ENCODE measurements at places on chromosomes 6 and 20.

DNA sequence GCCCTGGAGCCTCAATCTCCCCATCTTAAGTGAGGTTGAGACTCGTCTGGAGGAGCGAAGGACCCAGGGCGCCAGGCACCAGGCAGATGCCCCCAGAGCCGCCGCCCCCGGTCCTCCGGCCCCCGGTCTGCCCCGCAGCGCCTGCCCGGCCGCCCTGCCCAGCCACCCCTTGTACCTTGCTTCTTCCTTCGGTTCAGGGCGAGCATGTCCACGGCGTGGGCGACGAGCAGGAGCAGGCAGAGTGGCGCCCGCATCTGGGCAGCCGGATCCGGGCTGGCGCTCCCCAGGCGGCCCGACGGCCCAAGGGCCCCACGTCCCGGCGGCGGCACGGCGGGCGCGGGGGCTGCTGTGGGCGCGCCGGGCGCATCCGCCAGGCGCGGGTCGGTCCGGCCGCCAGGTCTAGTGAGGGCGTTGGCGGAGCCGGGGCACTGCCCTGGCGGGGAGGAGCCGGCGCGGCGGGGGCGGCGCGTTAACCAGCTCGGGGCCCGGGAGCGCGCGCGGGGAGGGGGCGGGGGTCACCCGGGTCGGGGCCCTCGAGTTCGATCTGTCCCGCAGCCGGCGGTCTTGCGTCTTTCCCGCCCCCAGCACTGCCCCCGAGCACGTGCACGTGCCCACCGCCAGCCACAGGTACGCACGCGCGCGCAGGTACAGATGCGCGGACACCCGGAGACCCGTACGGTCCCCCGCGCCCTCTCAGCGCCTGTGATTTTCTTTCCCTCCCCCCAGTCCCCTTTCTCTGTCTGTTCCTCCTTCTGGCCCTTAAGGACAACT is at the start of gene RSPO4:
RSPO4 (minus strand) TSS at position 401 of the 771 bp plus-strand sequence; CDS start at position 254, 147 bp downstream.
- H3K27me3 ChIP-seq = peaks cover 20% of the 10 kb centered on the region
- H3K36me3 ChIP-seq = no peaks in the 10 kb centered on the region
- H3K27ac ChIP-seq = no peak within 1 kb of the TSS
- DNase-seq = no peak

DNA sequence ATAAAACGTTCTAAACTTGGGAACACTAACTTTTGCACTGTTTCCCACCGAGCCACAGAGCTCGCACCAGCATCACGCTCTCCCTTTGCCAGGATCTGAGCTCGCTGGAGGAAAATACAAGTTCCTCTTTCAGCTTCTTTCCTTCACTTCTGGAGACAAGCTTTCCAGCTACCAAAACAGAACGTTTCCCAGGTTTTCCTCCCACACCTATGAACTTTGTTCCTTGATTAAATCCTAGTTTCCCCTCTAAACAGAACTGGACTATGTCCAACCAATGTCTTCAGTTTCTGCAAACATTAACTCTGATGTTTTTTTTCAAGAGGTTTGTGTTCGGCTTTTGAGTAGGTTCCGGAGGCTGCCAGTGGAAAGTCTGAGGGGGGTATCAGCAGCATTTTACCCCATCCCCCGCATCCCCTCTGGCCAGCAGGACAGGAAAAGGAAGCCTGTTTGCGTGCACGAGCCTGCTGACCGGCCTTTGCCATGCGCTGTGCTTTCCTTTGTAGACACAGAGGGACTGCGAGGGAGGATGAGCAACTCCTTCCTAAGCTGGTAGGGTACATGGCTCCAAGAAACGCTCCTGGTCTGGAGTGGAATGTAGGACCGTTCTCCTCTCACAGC is 135.5 kb downstream of the LY86 start:
- peak overlapping the region; percentile 34 for H3K27ac ChIP-seq
- DNase-seq = peak; percentile 54
- peak overlapping the region; percentile 55 for H3K4me3 ChIP-seq
- peaks cover 18% of the 10 kb centered on the region for H3K4me1 ChIP-seq

GRCh38 chr6:129030215-129030614 is 147.3 kb downstream of the LAMA2 start:
- no peak overlapping the region for H3K27ac ChIP-seq
- no peak overlapping the region for H3K4me3 ChIP-seq
- no peaks in the 10 kb centered on the region for H3K36me3 ChIP-seq
- DNase-seq = no peak

- no peak overlapping the region for H3K27ac ChIP-seq
- H3K4me1 ChIP-seq = peaks cover 14% of the 10 kb centered on the region
- H3K4me3 ChIP-seq = no peak overlapping the region
- no peak for DNase-seq
- H3K36me3 ChIP-seq = no peaks in the 10 kb centered on the region
Observed at GRCh38 chr6:136644597-136644952, 94.4 kb upstream of the MAP7 start.

GRCh38 chr6:93164781-93165180 is 254.6 kb downstream of the EPHA7 start:
- no peak overlapping the region for H3K4me3 ChIP-seq
- H3K27ac ChIP-seq = no peak overlapping the region
- DNase-seq = peak; percentile 31
- H3K36me3 ChIP-seq = no peaks in the 10 kb centered on the region
- no peaks in the 10 kb centered on the region for H3K27me3 ChIP-seq

DNA sequence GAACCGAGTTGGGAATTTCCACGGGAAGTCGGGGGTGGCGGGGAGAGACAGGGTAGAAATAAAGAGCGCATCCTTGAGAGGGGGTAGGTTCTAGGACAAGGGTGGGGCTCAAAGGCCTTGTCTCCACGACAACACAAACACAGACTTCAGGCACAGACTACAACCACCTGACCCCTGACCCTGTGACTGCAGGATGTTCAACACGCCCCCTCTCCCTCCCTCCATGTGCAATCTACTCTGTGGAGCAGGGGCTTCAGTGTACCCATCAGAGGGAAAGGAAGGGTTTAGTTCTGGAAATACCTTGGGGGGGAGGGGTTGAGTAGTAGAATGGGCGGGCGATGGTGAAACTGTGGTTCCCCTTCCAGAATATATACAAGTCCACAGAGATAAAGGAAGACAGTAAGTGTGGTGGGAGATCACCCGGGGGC is 651 bp upstream of the TAPBP start:
- peak overlapping the region; percentile 84 for H3K4me3 ChIP-seq
- H3K27me3 ChIP-seq = no peaks in the 10 kb centered on the region
- peak overlapping the region; percentile 82 for H3K27ac ChIP-seq
- peak; percentile 60 for DNase-seq
- peaks cover 12% of the 10 kb centered on the region for H3K36me3 ChIP-seq

- H3K4me3 ChIP-seq = no peak overlapping the region
- peaks cover 5% of the 10 kb centered on the region for H3K4me1 ChIP-seq
Observed at GRCh38 chr6:153790876-153791473, 248.1 kb upstream of the OPRM1 start.

GRCh38 chr6:132907914-132908313 is 93.5 kb downstream of the RPS12 start:
- H3K4me1 ChIP-seq = peaks cover 12% of the 10 kb centered on the region
- H3K4me3 ChIP-seq = no peak overlapping the region
- peak; percentile 90 for DNase-seq

DNA sequence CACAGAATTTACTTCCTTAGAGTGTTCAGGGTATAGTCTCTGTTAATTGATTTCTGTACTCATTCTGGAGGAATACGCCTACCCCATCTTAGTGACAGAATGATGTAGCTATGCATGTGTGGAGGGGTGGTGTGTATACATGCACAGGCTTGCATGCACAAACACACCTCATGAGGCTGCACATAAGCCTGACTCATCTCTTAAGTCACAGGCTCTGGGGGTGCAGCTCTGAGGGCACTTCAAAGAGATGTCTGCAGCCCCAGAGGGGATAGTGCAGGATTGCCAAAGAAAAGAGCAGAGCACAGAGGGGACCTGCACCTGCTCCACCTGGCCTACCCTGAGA is 24.6 kb downstream of the TBX18 start:
- no peaks in the 10 kb centered on the region for H3K27me3 ChIP-seq
- H3K4me3 ChIP-seq = no peak overlapping the region
- H3K36me3 ChIP-seq = peaks cover 14% of the 10 kb centered on the region
- H3K27ac ChIP-seq = no peak overlapping the region
- H3K4me1 ChIP-seq = no peaks in the 10 kb centered on the region
- DNase-seq = peak; percentile 3

DNA sequence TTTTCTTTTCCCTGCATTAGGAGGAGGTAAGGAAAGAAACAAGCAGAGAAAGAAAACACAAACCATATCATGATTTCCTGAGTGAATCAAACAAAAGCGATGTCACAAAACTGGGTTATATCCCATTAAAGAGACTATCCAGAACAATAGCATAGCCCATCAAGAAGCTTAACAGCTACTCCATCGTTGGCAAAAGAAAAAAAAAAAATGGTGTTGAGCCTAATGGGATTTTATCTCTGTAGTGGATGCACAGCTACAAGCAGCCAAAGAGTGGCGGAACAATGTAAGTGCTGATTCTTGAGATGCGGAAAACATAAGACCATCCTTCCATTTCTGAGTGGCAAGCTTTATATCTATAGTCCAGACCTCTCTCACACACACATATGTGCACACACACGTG is 106.2 kb upstream of the NRSN1 start:
- no peaks in the 10 kb centered on the region for H3K36me3 ChIP-seq
- H3K4me3 ChIP-seq = no peak overlapping the region
- H3K4me1 ChIP-seq = no peaks in the 10 kb centered on the region
- H3K27ac ChIP-seq = no peak overlapping the region
- H3K27me3 ChIP-seq = no peaks in the 10 kb centered on the region

DNA sequence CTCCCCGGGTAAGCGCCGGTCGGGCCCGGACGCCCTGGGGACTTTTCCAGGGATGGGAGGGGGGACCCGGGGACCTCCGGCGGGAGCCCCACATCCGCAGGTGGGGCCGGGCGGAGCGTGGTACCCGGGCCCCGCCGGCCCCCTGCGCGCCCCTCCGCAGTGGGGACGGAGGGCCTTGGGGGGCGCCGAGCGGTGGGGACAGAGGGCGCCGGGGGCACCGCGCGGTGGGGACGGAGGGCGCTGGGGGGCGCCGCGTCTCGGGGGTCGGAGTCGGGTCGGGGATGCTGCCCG is 270 bp downstream of the PLEKHG1 start:
- DNase-seq = no peak
- peaks cover 18% of the 10 kb centered on the region for H3K27me3 ChIP-seq
- no peaks in the 10 kb centered on the region for H3K36me3 ChIP-seq
- H3K4me3 ChIP-seq = peak overlapping the region; percentile 61
- H3K4me1 ChIP-seq = no peaks in the 10 kb centered on the region

DNA sequence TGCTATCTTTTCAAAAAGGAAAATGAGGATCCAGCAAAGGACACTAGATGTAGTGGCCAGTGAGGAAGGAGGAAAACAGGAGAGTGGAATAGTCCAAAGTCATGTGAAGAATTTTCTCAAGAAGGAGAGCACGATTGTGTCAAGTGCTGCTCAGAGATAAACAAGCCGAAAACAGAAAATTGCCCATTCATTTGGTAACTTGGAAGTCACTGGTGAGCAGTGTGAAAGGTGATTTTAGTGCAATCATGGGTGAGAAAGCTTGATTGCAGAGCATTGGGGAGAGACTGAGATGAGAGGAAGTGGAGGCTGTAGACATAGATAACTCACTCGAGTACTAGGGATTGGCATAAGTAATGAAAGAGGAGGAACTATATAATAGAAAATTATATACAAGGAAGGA is 26.0 kb upstream of the PRDM1 start:
- DNase-seq = no peak
- no peak overlapping the region for H3K27ac ChIP-seq
- H3K27me3 ChIP-seq = no peaks in the 10 kb centered on the region
- H3K4me3 ChIP-seq = no peak overlapping the region
- H3K36me3 ChIP-seq = no peaks in the 10 kb centered on the region
- H3K4me1 ChIP-seq = peaks cover 8% of the 10 kb centered on the region

DNA sequence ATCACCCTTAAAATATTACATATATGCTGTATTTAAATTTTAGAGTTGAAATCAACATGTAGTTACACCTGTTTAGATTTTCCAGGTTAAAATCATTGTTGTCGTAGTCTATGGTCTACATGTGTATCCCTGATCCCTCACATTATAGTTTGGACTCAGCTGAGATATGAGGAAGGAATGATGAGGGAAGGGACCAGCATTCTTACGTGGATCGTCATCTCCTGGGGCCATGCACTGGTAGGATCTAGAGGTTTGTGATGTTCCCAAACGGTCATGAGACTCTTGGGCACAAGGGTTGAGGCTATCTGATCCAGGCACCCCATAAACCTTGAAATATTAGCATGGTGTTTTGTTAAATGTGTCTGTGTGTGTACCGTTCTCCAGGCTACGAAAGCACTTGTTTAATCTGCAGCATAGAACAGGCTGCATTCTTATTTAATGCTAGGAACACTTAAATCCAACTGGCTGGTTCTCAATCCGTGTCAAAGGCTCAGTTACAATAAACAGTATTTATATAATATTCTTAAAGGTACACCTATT is 55.4 kb downstream of the IPCEF1 start:
- peaks cover 29% of the 10 kb centered on the region for H3K4me1 ChIP-seq
- peak; percentile 18 for DNase-seq
- no peaks in the 10 kb centered on the region for H3K36me3 ChIP-seq

DNA sequence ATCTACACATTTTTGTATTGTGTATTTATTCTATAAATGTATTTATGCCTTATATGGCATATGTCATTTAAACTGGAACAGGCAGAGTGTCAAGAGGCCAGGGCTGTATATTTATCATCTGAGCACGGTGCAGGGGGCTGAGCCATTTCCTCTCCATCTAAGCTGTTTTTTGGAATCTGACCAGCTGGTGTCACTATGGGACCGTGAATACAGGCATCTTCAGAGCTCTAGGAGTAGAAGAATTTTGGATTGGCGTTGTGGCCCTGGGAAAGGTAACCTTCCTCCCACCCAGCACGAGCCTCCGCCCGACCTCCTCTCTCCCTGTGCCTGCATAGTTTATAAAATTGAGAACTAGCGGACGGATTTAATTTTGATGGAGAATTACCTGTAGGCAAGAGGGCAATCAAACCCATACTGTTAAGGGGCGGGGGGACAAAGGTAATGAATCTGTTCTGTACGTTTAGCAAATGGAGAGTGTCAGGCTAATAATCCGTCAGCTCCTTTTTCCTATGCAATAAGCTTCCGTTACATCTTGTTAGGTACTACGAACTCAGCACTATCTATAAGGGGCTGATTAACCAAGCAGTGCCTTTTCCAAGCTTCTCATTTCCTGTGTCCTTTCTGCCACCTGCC is 29.0 kb upstream of the EEF1E1 start:
- peak; percentile 29 for DNase-seq
- no peak overlapping the region for H3K27ac ChIP-seq
- H3K36me3 ChIP-seq = no peaks in the 10 kb centered on the region
- no peak overlapping the region for H3K4me3 ChIP-seq
- H3K27me3 ChIP-seq = peaks cover 4% of the 10 kb centered on the region

DNA sequence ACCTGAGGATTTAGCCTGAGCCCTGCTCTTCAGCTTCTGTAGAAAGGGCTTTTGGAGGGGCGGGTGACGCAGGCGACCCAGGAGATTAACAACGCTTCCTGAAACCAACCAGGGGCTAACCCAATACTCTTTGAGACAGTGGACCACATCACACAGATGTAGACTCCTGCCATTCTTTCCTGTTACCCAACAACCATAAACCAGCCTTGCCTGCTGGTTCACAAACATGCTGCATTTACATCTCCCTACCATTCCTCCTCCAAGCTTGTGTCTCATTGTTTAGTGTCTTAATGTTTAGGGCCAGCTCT is 28.3 kb downstream of the PPP1R16B start:
- H3K4me1 ChIP-seq = no peaks in the 10 kb centered on the region
- H3K27ac ChIP-seq = no peak overlapping the region
- H3K36me3 ChIP-seq = no peaks in the 10 kb centered on the region
- H3K27me3 ChIP-seq = peaks cover 12% of the 10 kb centered on the region
